EL (cell line): ENCODE measurements at places on chromosomes 7 and 10.

DNA sequence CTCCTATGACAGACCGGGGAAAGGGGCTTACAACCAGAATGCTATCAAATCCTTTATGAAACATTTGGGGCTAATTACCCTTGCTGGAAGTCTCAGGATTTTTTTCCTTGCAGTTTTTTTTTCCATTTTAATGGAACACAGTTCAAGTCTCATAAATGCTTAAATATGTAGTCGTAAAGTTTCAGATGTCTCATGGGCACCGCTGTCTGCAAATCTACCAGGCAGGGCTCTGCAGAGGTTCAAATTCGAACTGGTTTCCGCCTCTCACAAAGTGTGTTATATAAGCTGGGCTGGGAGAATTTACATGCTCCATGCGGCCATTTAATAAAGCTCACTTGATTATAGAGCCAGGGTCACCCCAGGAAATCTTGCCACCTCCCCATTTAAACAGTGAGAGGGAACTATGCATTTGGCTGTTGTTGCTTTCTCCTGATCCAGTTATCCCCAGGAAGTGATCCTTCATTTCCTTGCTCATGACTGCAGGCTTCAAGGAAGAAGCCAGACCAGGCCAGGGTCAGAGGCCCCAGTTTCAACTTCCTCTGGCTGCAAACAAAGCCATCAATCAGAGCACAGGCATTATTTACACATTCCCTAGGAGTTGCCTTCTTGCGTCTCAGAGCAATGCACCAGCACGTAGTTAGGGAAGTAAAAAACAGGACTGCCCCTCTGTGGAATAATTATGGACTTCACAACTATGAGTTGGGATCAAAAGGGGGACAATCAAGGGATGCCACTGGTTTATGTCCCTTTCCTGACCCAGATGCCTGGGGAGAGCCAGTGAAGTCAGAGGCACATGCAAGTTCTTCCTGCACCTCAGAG is 358.8 kb downstream of the PRPF18 start:
- DNase-seq = no peak

DNA sequence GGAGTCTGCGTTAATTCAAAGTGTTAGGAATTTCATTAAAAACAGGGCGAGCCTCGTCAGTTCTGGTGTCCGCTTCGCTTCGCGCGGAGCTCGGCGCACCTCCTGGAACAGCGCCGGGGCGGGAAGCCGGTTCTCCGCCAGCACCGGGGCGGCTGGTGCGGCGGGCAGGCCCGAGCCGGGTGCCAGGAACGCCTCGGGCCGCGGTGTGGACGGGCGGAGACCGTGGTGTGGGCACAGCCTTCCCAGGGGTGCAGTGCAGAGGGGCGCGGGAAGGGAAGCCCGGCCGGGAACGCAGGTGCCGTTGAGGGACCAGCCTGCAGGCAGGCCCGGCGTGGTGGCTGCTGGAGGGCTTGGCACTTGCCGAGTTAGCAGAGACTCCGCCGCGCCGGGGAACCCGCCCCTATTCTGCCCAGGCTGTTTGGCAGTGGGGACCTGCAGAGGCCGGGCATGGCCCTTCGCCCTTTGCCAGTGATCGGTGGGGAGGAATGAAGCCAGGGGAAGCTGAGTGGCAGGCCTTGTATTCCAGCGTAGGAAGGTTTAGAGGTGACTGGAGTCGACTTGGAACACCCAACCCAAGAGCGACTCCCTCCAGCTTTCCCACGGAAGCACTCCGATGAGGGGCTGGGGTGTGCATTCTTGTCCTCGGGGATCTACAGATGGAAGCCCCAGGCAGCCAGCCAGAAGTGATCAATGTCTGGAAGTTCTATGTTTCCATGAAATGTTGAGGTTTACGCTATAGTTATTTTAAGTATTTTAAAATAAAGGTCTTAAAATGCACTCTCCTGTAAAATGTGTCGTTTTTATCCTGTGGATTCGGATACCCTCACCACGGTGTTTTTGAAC is 945 bp upstream of the RHEB start:
- peak; percentile 40 for DNase-seq

DNA sequence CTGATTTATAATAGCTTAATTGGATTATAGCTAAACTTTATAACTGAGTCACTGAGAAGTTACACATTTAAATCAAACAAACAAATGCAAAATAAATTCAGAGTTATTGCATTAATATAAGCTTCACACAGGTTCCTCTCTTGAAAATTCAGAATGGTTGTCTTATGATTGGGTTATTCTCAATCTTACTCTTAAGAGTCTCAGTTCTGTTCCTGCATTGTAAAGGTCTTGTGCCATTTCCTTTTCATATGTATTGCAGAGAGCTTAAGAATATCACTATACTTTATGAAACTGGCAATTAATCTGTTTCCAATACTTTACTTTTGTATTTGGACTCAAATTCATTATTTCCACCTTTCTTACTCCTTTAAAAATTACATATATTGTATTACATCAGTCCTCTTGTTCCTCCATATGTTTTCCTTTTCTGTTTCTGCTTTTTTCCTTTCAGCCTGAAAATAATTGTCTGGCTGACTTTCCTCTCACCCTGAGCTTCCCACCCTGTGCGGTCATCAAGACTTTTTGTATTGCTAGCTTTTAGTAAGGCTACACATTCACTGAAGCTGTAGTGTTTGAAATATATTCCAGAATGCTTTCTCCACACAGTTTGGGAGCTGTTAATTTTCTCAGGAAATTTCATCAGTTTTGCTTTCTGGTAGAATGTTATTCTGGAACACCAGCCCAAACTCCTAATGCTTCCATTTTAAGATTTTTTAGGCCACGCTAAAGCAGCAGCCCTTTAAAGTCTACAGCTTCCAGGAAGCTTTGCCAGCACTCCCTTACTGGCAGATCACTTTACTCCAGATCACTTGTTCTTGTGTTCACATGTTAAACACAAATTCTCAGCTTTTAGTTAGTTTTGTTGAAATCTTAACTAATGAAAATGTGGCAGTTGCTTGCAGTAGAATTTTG is 139.4 kb downstream of the KCND2 start:
- no peak for DNase-seq

GRCh38 chr10:19947656-19948055 is 131.4 kb downstream of the PLXDC2 start:
- DNase-seq = no peak

- no peak for DNase-seq
Observed at GRCh38 chr10:122236690-122237306, 34.3 kb upstream of the BTBD16 start.

DNA sequence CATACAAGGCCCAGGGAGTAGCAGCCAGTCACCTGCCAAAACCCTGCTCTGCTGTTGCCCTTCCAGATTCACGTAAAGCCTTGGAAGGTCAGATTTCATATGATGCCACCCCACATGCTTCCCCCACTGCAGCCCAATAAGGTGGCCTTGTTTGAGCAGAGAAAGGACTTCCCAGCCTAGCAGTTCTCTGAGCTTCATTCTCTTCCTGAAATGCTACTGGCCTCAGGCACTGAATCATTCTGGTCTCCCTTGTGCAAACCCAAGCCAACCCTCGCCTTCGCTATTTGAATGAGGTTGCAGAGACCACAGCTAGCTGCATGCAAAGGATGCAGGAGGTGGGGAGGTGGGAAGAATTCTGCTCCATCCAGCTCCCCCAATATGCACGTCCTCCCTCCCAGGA is 60.3 kb upstream of the PLXNA4 start:
- DNase-seq = no peak

DNA sequence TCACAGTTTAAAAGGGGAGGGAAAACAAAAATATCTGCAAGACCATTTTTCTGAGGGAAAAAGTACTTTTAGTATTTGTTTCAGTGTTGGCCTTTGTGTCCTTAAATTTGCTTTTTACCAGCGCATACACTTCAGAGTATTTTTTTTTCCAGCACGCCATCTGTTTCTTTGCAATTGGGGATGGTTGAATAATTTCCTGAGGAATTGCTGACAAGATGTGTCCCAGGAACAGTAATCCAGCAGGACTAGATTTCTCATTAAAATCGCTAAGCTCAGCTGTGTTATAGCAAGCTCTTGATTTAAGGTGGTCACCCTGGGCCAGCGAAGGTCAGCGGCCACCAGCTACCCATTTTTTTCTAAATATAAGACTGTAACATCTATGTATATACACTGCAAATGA is 156.9 kb upstream of the RHOBTB1 start:
- DNase-seq = no peak
